ENCODE measurements at places on chromosomes 12 and 14.

GRCh38 chr12:101299931-101300330 is 20.0 kb downstream of the UTP20 start:
- DNase-seq: no peak

DNA sequence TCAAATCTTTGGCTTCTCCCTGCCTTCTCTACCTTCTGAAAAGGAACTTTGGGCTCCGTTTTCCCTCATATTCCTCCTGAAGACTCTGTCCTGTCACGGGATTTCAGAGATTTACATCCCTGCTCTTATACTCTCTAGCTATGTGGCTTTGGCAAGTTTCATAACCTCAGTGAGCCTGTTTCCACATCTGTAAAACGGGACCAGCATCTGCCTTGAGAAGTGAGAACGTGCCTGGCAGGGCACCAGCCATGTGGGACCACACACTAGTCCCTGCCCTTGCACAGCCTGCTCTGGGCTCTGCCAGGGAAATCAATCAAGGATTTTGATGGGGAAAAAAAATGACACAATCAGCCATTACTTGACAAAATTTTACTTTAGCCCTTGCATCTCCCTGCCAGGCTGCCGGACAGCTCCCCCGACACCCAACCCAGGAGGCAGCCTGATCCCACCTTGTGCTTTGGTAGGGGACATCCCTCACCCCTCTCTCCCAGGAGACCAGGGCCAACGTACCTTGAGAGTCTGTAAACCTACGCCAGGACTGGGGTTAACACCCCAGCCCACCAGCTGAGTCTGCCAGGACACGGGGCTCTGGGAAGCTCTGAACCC is 8.5 kb downstream of the PHETA1 start:
- DNase-seq: no peak

DNA sequence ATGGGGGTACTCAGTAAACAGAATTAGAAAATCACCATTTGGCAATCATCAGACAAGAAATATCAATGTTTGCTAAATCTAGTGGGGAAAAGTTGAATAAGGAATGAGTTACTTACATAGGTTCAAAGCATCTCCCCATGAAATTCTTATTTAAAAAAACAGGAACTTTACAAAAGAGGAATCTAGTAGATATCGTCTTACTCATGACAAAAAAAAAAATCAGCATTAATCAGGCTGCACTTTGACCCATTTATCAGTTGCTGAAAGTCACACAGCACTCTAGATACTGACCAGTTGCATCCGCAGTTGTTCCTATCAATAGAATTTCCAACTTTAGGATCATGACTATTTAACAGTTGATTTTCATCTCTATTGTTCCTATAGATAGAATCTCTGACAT is 5.8 kb upstream of the DICER1 start:
- peak; percentile 48 for DNase-seq

DNA sequence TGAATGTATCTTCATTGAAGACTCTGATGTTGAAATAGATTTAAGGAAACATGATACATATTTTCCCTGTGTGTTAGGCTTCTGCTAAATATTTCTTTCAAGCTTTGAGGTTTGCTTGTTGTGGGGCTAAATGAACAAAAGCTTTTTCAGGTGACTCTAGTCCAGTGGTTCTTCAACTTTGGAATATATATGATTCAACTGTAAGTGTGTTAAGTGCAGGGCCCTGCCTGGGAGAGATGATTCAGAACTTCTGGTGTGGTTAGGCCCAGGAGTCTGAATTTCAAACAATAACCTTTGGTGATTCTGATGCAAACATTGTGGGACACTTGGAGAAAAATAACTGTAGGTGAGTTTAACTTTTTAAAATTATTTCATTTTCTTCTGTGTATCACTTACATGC is 93.0 kb downstream of the TRHDE start:
- no peak for DNase-seq

DNA sequence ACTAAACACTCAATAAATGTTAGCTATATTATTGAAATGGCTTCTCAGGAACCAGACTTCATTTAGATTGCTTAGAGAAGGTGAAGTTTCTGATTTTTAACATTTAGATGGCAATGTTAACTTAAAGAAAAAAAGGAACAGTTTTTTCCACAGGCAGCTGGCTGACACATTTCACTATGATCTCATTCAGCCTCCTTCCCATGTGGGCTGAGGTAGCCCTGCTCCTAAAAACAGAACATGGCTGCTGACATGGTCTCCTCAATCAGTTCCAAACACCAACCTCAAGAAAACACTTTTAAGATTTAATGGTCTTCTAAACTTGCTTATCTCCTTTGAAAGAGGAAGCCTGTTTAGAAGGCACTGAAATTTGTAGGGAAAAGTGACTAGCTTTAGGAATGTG is 23.8 kb downstream of the GNS start:
- peak; percentile 64 for DNase-seq

- no peak for DNase-seq
Measured at GRCh38 chr14:72755766-72756165, 138.1 kb downstream of the DPF3 start.

- no peak for DNase-seq
Measured at GRCh38 chr14:76984297-76984696, 44.2 kb downstream of the IRF2BPL start.

GRCh38 chr12:83474369-83474768 is 787.7 kb downstream of the TMTC2 start:
- no peak for DNase-seq

DNA sequence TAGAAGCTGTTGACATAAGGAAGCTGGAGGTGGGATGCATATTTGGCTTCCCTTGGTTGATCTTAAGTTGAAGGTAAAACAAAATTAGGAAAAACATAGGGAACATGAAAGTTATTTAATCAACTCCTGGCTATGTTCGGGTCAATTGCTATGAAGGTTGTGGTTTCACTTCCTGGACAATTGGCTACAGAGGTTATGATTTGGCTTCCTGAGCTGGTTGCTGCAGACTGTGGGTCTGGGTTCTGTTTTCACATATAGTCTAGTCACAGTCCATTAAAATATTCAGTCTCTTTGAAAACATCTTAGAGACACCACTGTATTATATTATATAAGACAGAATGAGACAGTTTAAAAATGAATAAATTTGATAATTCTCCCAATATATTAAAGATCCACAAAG is 895.2 kb upstream of the USP15 start:
- DNase-seq: no peak

GRCh38 chr12:115267891-115268290 is 583.9 kb upstream of the TBX3 start:
- no peak for DNase-seq

- no peak for DNase-seq
Measured at GRCh38 chr12:120378036-120378435, 9.1 kb upstream of the MSI1 start.

GRCh38 chr12:32466986-32467711 is 67.8 kb downstream of the FGD4 start:
- DNase-seq: no peak

- DNase-seq: no peak
Measured at GRCh38 chr14:100692256-100692655, 34.4 kb upstream of the DLK1 start.

GRCh38 chr12:31007153-31007495 is 66.5 kb upstream of the DDX11 start:
- DNase-seq: no peak

GRCh38 chr14:91227183-91227628 is 17.3 kb downstream of the GPR68 start:
- no peak for DNase-seq

- DNase-seq: no peak
Measured at GRCh38 chr14:54278665-54279295, 118.0 kb upstream of the CDKN3 start.

DNA sequence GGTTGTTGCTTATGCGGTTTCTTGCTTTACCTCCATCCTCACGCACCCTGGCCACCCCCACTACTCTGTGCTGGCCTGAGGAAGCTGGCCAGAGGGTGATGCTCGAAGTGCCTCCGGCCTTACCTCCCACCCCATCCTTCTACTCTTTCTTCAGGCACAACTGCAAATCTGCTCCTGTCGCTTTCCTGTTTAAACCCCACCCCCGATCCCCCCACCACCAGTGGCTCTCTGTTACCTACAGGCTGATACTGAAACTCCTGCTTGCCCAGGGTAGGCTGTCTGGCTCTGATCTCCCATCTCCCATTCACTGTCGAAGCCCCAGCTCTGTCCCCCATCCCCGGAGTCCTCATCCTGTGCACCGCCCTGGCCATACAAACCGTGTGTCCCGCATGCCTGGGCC is 111.5 kb downstream of the PRMT8 start:
- DNase-seq: no peak

- DNase-seq: no peak
Measured at GRCh38 chr14:23877538-23878180, 75.9 kb upstream of the DHRS4 start.

GRCh38 chr12:97939156-97939555 is 476.6 kb downstream of the RMST start:
- DNase-seq: no peak

DNA sequence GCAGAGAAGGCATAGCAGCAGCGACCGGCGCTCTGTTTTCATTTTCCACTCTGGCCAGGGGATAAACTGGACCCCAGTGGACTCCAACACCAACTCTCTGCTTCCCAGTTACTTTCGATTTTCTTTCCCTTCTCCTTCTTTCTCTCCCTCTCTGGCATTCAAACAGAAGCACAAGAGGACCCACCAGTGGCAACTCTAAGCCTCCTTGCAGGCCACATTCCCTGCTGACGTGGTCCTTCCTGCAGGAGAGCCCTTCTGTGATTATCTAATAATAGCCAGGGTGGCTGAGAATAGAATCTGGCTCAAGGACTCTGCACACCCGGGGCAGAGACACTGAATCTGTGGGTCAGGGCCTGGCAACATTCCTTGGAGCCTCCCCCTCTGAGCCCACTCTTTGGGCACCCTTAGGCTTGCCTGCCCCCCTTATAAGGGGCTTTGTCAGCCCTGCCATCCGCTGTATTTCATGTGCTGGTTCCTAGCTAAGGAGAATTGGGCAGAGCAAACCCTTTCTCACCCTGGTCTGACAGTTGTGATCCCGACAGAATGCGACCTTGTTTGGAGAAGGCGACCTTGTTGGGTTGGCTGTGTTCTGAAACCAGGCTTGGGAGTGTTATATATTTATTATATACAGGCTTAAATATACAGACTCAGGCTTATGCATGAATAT is 8.2 kb upstream of the HOXC6 start:
- no peak for DNase-seq

DNA sequence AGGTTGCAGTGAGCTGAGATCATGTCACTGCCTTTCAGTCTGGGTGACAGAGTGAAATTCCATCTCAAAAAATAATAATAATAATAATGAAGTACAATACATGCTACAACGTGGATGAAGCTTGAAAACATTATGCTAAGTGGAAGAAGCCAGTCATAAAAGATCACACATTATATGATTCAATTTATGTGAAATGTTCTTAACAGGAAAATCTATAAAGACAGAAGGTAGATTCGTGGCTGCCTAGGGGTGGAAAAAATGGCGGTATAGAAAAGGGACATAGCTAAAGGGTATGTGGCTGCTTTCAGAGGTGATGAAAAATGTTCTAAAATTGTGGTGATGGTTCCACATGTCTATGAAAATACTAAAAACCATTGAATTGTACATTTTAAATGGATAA is 41.0 kb upstream of the AMIGO2 start:
- DNase-seq: no peak

Measured in inflammatory macrophage treated with lipopolysaccharide for 1 hour (primary cell).